Cardiac muscle cell (in vitro differentiated cells and primary cell): ENCODE measurements at places on chromosomes 7 and 10. TPM values are rescaled to one million over a fixed set of nuclear protein-coding genes. Genes with fewer than 3 reads are reported as not detected.

GRCh38 chr10:90890347-90890746 is 18.6 kb downstream of the RPP30 start:
- H3K27me3 ChIP-seq, result no peaks in the 10 kb centered on the region
- H3K4me3 ChIP-seq, result no peak overlapping the region
- peaks cover 13% of the 10 kb centered on the region for H3K4me1 ChIP-seq
- H3K27ac ChIP-seq, result no peak overlapping the region
- DNase-seq, result no peak
- H3K36me3 ChIP-seq, result peaks cover 41% of the 10 kb centered on the region

The IDI2 gene
- not detected in 2 replicates for total RNA-seq

The CCZ1 gene
- 49.4 and 61.2 TPM in 2 replicates for total RNA-seq

DNA sequence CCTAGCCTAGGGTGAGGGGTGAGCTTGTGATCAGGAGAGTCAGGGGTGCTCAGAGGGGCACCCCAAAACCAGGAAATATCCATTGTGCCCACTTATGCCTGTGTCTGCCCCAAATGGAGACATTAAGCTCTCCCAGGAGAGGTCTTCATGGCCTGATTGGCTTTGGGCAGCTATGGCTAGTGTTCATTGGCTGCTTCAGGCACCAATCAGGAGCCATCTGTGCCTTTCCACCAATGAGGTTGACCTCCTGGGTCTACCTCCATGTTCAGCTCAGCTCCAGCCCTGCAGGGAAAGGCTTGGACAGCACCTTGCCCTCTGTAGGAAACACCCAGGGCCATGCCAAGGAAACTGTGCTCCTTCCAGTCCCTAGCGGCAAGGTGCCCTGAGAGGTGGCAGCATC is 23.9 kb upstream of the HSPB1 start:
- no peaks in the 10 kb centered on the region for H3K4me1 ChIP-seq
- H3K36me3 ChIP-seq, result no peaks in the 10 kb centered on the region
- no peak overlapping the region for H3K27ac ChIP-seq
- H3K27me3 ChIP-seq, result peaks cover 79% of the 10 kb centered on the region
- no peak for DNase-seq

The NEUROD6 gene
- not detected in 2 replicates for total RNA-seq

DNA sequence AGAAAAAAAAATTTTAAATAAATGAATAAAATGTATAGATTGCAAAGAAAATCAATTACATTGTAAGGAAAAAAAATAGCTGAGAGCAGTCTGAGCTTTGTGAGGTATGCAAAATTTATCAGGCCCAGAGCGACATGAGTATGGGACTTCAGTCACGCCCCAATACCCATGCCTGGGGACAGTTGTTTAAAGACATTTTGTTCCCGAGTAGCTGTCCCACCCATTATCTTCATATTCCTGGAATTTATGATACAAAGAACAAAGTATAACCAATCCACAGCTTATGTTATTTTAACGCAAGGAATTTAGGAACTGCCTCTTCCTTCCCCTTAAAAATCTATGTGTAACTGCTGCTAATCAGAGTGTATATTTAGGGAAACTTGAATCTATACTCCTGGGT is 1.6 kb upstream of the PON2 start:
- no peak for DNase-seq
- H3K27ac ChIP-seq, result no peak overlapping the region
- peaks cover 5% of the 10 kb centered on the region for H3K4me1 ChIP-seq
- no peak overlapping the region for H3K4me3 ChIP-seq
